ENCODE measurements at places on chromosomes 6 and 20.

GRCh38 chr6:169508452-169508851 lies 193.4 kb downstream of the WDR27 start:
- no peak for DNase-seq

GRCh38 chr6:142796571-142796970 lies 148.4 kb downstream of the HIVEP2 start:
- peak; percentile 21 for DNase-seq

DNA sequence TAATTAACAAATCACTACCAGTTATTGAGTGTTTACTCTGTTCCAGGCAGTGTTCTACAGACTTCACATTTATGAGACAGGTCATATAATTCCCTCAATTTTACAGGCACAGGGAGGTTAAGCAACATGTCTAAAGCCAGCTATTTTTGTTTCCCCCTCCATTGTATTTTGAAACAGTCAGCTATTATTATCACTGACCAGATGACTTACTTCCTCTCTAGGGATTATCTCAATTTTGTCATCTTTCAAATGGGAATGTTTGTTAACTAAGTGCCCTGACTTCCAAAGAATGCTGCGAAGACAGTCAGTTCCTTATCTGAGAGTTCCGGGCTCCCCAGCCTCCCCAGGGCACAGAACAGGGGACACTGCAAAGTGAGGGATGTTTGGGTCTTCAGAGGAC lies 5.6 kb upstream of the CNPY3 start:
- no peak for DNase-seq

- no peak for DNase-seq
Measured at GRCh38 chr20:52601295-52601971, 370.7 kb upstream of the TSHZ2 start.

DNA sequence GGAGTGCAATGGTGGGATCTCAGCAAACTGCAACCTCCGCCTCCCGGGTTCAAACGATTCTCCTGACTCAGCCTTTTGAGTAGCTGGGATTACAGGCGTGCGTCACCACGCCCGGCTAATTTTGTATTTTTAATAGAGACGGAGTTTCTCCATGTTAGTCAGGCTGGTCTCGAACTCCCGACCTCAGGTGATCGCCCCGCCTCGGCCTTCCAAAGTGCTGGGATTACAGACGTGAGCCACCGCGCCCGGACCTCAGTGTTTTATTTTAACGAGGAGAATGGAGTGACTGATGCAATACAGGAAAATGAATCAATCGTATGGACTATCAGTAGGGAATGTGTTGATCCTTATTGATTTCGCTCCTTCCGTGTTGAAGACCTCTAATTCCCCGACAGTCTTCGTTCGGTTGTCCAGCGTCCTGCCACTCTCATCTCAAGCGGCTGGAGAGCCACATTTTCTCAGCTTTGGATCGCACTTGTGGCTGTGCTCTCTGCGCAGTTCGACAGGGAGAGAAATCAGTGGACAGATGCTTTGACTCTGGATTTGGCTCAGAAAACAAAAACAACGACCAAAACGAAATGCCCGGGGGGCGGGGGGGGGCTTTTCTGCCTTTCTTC lies 166.2 kb downstream of the TRIM27 start:
- no peak for DNase-seq

DNA sequence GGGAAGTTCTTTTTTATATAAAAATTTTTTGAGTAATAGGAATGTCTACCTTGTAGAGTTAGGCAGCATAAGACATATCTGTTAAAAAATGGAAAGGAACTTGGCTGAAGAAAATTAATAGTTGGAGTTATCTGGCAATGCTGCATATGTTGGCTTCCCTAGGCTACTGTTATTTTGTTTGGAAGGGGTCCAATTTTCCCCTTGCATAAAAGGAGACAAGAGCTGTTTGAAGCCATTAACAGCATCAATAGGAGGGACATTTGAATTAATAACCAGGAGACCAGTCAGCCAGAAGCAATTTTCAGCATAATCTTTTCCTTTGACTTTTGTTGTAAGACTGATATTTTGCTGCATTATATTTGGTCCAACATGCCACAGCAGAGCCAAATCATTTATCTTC lies 80.9 kb upstream of the TAB2 start:
- peak; percentile 59 for DNase-seq

DNA sequence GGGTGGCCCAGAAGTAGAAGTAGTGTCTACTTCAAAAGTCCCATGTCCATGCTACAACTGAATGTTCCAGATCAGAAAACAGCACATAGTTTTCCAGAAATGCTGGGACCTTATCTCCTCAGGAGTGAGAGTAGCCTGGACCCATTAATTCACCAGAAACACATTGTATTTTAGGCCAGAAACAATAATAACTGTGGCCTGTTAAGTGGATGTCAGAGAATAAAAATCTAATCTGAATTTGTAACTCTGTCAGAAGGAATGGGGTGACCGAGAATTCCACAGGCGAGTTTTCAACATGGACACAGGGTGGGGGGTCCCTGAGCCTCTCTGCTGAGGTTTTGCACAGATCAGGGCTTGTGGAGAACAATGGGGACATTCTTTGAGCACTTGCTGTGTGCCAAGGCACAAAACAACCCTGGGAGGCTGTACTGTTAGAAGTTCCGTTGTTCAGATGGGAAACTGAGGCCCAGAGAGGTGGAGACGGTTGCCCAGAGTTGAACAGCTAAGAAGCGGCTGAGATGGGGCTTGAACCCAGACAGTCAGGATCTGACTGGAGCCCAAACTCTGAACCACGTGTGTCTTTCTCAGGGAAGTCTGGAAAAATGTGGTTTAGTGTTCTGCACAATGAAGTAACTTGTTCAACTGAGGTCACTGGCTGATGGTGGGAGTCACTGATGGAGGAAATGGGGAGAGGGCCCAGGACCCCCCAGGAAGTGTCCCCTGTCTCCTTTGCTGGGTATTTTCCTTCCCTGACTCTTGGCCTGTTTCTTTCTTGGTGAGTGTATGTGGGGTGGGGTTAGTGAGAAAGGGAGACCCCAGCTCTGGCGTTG lies 44.2 kb downstream of the SNAI1 start:
- no peak for DNase-seq

- DNase-seq: no peak
Measured at GRCh38 chr6:87059943-87060342, 35.0 kb downstream of the CGA start.

DNA sequence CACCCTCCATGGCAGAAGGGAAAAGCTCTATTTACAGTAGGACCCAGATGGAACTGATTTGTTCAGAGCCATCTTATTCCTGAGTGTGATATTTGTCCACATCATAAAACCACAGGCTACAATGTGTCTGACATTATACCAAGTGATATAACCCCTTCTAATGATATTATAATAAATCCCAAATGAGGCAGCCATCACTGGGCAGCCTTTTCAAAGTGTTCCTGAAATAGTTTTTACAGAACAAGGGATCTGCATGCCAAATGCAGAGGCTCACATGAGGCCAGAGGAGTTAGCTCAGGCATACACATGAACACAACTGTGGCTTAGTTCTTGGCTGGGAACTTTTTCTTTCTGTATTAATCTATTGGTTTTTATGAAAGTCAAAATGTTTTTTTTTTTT lies 207.7 kb downstream of the MAFB start:
- no peak for DNase-seq

- DNase-seq: peak; percentile 40
Measured at GRCh38 chr20:36435592-36436541, 105.5 kb upstream of the MYL9 start.

GRCh38 chr20:10733122-10733521 lies 59.3 kb upstream of the JAG1 start:
- no peak for DNase-seq

DNA sequence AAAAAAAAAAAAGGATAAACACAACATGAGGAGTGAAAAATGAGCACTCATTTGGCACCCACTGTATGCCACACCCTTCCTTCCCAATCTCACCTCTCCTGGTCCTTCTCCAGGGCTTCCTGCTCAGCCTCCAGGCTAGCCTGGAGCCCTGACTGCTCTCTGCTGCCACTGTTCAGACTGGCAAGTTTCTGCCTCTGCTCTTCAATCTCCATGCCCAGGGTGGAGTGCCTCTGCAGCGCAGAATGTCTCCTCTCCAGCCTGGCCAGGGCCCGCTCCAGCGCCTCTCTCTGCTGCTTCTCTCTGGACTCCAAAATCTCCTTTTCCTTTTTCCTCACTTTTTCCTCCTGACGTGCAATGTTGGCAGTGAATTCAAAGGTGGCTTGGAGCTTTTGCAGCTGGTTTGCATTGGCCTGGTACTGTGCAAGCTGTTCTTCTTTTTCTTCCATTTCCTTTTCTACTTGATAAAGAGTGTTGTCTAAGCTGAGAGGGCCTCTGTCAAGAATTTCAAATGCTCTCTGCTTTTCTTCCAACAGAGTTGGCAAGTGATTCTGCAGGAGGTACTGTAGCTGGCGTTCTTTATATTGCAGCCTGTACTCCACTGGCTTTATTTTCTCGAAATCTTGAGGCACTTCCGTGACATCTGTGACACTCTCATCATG lies 194.4 kb downstream of the KIF16B start:
- no peak for DNase-seq

DNA sequence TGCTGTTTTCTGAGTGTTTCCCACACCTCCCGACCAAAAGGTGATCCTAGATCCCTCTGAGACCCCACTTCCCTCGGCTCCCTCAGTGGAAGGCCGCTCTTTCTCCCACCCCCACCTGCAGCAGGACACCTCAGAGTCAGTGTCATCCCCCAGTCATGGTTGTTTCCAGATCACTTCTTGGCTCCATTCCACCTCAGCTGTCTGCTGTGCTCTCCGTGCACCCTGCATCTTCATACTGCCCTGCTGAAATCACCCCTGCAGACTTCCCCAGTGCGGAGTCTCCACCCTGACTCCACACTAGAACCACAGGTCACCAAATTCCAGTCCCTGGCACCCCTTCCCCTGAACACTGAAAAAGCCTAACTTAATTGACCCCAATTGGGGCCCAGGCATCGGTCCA lies 255.1 kb upstream of the CDYL start:
- no peak for DNase-seq

- no peak for DNase-seq
Measured at GRCh38 chr6:159684013-159684304, 9.1 kb downstream of the SOD2 start.

DNA sequence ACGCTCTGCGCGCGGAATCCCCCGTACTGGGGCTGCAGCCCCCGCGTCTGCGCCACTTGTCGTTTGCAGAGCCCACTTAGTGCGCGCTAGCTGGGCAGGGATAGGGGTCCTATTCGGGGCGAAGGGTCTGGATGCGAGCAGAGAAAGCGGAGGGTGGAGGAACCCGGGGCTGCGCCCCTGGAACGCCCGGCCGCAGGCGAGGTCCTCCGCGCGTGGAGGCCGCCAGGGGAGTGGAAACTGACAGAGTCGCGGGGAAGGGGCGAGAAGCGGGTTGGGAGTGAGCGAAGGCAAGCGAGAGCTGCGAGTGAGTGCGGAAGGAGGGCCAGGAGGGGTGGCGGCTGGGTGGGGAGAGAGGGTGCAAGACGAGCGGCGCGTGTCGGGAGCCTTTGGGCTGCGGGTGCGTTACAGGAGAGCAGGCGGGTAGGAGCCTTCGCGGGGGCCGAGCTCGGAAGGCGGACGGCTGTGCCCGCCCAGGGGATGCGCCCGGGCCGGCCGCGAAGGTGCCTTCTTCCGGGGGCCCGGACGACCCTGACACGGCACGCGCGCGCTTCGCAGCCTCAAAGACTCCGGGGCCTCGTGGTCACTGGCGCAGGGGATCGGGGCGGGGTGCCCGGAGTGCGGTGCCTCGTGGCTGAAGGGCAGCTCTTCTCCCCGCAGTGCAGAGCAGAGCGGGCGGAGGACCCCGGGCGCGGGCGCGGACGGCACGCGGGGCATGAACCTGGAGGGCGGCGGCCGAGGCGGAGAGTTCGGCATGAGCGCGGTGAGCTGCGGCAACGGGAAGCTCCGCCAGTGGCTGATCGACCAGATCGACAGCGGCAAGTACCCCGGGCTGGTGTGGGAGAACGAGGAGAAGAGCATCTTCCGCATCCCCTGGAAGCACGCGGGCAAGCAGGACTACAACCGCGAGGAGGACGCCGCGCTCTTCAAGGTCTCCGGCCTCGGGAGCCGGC lies 1.2 kb downstream of the IRF4 start:
- DNase-seq: no peak

GRCh38 chr6:29502181-29502580 lies 14.4 kb upstream of the MAS1L start:
- no peak for DNase-seq

- no peak for DNase-seq
Measured at GRCh38 chr6:25911351-25911750, 19.1 kb downstream of the SLC17A2 start.

- DNase-seq: no peak
Measured at GRCh38 chr6:37776566-37776965, 43.0 kb upstream of the ZFAND3 start.

Data from NCI-H1417 treated with DMSO at 0.1 percent for 48 hours (cell line).